Central memory CD4-positive, alpha-beta T cell (primary cell): ENCODE measurements at places on chromosomes 13 and 19.

GRCh38 chr19:33459222-33460090 lies 62.1 kb downstream of the PEPD start:
- DNase-seq, result no peak

- DNase-seq, result no peak
These were observed 4.6 kb upstream of the TSHZ3 start for GRCh38 chr19:31353833-31354232.

GRCh38 chr19:39935364-39935661 lies 879 bp upstream of the FCGBP start:
- no peak for DNase-seq

DNA sequence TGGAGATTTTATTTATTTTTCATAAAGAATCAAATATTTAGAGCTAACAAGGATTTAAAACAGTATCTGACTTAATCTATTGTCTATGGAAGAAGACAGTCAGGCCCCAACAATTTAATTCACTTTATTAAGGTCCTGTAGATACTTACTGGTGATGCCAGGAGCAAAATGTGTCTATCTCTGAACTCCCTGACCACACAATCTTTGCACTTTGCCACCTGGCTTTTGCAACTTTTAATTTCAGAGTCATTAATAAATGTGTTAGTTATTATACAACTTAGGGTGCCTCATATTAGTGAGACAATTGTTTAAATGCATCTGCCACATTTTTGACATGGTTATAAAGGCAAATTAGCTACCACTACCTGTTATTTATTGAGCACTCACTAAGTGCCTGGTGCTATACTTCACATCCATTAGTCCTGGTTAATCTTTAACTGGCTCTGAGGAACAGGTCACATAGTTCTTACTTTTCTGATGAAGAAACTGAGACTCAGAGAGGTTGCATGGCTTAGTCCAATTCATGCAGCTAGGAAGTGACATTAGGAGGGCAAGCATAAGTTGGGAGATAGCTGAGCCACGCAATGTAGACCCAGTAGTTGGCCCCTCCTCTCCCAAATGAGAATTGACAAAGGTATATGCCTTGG lies 297.9 kb downstream of the DCT start:
- no peak for DNase-seq

DNA sequence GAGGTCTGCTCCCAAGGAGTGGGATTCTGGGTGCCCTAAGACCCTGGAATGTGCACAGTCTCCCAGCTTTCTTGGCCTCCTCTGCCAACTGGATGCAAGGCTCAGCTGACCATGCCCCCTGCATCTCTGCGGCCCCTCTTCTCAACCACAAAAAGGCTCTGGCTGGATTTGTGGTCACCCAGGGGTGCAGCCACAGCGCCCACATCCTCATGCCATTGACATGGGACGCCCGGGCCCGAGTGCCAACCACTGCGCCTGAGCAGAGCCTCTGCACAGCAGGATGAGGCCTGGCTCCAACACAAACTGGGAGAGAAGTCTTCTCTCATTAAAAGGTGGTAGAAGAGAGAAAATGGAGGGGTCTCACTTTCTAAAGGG lies 103.5 kb downstream of the FOXO1 start:
- no peak for DNase-seq

DNA sequence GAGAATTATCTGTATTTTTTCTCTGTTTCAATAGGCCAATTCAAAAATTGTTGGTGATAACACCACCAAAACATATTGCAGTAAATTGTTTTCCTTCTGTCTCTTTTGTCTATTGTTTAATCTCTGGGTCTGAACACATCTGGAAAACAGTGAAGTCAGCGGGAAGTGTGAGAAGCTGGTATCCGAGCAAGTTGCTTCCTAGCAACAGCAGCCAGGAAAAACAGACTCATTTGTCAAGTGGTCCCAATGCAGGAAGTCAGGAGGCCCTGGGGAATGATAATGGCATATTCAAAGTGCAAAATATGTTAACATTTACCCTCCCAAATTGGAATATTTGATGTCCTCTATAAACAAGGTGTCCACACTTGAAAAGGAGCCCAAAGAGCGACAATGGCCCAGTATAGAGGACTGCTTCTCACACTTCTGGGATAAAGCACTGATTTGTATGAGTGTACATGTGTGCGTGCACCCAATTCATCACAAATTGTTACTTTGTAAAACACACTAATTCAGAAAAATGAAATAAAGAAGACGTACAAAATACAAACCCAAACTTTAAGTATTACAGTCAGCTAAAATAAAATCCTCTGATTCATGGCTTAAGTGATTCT lies 515.0 kb downstream of the TBC1D4 start:
- DNase-seq, result no peak

DNA sequence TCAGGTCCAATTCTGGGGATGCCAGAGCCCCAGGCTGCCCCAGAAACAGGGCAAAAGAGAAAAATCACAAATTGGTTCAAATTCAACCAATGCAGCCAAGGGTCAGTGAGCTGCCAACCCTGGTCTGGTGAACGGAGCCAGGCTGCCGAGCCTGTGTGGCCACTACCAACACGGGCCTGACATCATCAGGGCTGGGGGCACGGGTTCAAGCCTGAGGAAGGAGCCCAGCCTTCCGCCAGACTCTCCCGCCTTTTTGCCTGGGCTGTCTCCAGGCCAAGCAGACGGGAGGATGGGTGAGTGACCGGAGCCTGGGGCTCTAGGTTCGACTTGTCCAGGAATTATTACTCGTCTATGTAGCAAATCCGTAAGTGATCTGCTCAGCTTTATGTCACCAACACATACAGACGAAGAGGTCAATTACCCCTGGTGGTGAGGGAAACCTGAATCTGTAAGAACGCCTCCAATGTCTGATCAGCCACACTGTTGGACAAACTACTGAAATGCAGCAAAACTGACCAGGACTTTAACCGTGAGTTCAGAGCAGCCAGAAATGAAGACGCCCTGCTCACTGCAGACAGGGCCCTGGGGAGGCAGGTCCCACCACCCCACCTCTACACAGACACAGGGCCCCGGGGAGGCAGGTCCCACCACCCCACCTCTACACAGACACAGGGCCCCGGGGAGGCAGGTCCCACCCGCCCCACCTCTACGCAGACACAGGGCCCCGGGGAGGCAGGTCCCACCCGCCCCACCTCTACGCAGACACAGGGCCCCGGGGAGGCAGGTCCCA lies 31.8 kb downstream of the RAB20 start:
- no peak for DNase-seq

DNA sequence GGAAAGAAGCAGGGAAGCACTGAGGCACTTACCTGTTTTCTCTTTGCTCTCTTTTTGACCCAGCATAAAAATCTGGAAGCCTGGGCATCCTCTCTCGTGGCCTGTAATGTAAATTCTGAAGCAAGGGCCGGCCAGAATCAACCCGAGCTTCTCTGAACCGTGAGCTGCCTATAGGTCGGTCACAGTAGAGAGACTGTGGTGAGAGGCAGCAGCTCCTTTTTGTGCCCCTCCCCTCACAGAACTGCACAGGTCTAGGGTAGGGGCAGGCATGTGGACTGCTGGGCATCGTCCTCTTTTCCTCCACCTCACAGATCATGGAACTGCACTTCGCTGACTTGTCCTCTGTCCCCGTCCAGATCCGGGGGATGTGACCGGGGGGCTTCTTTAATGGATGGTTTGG lies 12.5 kb downstream of the FAM124A start:
- DNase-seq, result no peak
